Smooth muscle cell of the pulmonary artery (primary cell): ENCODE measurements at places on chromosomes 13 and 19. TPM values are rescaled to one million over a fixed set of nuclear protein-coding genes. Genes with fewer than 3 reads are reported as not detected.

ERFL gene
- 0.07 and 0.10 TPM in 2 replicates for total RNA-seq

LILRA1 gene
- total RNA-seq: not detected in 2 replicates

CEP89 gene
- 11.4 and 13.1 TPM in 2 replicates for total RNA-seq

KIR2DL1 gene
- not detected in 2 replicates for total RNA-seq

OLFM4 gene
- total RNA-seq: 0.20 TPM in 1 of 2 replicates, not detected in the other

ELSPBP1 gene
- not detected in 2 replicates for total RNA-seq

ZNF780B gene
- total RNA-seq: 13.4 and 15.6 TPM in 2 replicates

NBEA gene
- total RNA-seq: 11.4 and 14.8 TPM in 2 replicates

TYROBP gene
- total RNA-seq: not detected in 2 replicates

FFAR2 gene
- total RNA-seq: not detected in 2 replicates

KLK4 gene
- not detected in 2 replicates for total RNA-seq
